Left colon (tissue), 2 donors: ENCODE measurements at places on chromosomes 7 and 10. TPM values are rescaled to one million over a fixed set of nuclear protein-coding genes. Genes with fewer than 3 reads are reported as not detected.

LEP gene
- not detected for total RNA-seq

DNA sequence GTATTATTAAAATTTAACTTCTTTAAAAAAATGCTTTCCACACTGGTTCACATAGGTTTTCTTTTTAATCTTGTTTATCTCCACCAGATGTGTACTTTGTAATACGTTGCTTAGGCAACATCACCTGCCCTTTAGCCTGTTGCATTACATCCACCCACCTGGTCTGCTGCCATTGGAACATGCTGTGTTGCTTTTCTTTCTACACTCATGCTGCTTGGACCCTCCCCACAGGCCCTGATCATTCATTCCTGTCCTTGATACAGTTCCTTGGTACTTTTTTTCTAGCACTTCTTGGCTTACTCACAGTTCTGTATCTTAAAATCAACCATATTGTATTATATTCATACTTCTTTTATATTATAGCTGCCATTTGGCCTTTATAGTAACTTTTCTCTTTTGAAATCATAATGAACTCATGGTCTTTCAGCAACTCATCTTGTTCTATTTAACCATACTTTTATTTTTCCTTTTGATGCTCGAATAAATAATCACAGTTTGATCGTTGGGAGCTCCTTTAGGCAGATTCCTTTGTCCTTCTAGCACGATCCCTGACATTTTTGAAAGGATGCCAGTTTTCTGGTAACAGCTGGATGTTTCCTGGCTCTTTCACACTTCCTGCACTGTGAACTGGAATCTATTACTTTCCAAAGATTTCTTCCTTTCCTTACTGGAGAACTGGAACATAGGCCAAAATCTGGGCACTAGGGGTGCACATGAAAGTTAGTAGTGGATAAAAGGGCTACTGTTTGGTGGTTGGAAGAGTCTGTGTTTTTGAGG is 125.1 kb downstream of the CDK14 start:
- DNase-seq, result peak; percentile 49

GRCh38 chr7:131652934-131653333 is 96.5 kb upstream of the PODXL start:
- DNase-seq, result no peak

GRCh38 chr7:16178092-16178491 is 243.2 kb downstream of the CRPPA start:
- DNase-seq, result no peak

DDX56 gene
- 36.5 TPM for total RNA-seq

- DNase-seq, result no peak
Observed at GRCh38 chr10:88271761-88272543, 311.2 kb downstream of the RNLS start.

GRCh38 chr10:78351283-78351682 is 317.6 kb downstream of the RPS24 start:
- peak; percentile 2 for DNase-seq

SRGN gene
- total RNA-seq, result 38.0 TPM

GRCh38 chr10:123991611-123992570 is 100.3 kb upstream of the CPXM2 start:
- DNase-seq, result no peak

CELF2 gene
- total RNA-seq, result 33.7 TPM

HTR7 gene
- 0.61 TPM for total RNA-seq

SKIDA1 gene
- total RNA-seq, result not detected

YKT6 gene
- total RNA-seq, result 86.9 TPM

DNA sequence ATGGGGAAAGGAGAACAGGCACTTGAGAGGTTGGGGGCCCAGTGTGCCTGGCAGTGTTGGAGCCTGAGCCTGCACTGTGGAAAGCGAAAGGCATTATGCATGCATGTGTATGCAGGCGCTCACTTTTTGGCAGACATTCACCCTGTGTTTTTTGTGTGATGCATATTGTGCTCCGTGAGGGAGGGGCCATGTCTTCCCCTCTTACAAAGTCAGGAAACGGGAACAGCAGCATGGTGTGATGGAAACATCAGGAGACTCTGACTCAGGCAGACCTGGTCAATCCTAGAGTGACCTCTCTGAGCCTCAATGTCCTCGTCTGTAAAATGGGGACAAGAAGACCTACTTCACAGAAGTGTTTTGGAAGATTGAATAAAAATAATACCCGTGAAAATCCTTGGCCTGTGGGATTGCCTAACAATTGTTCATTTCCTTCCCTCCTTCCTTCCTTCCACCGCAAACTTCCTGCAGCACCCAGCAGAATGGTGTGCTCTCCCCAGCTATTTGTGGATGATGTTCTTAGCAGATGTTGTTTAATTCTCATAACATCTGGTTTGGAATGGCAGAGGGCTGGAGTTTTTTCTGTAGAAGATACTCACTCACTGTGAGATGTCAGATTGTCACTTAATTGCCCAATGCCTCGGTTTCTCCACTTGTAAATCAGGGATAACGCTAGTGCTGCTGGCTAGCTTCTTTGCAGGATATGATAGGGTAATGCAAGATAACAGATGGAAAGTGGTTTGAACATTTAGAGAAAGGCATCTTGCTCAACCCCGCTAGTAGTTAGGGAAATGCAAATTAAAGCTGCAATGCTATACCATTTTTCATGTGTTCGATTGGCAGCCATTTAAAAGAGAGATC is 39.8 kb downstream of the CDH23 start:
- no peak for DNase-seq

ZNF425 gene
- 1.2 TPM for total RNA-seq

DNA sequence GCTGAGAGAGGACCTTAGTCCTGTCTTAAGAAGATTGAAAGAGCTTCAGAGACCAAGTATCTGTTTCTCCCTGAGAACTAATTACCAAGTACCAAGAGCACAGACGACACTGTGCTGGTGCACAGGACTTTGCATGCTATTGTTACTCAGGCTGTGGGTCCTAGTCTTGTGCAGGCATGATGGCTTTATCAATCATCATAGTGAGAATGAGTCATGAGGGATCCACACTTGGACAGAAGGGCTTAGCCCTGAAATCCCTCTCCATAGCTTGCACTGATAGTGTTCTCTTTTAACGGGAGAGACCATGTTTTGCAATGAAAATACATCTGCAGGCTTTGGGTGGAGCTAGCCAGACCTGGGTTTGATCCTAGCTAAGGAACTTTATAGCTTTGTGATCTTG is 93.3 kb downstream of the SORCS3 start:
- no peak for DNase-seq

RNF32 gene
- total RNA-seq, result 3.6 TPM

DNA sequence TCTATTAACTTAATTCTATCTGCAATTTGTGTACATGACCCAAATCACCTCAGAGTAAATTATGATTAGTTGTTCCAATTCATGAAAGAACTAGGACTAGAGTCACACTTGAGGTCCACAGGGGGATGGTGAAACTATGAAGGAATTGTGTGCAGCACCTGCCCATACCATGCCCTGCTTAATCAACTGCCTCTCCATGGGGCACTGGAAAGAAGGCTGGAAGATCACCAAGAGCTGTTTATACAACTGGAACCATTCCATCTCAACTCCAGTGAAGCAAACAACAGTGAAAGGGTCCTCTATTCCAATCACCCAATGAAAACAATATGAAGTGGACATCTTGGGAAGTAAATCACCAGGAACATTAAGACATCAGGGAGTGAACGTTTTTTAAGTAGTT is 98.7 kb upstream of the SEMA3D start:
- DNase-seq, result no peak

- no peak for DNase-seq
Observed at GRCh38 chr7:3300221-3300650, 816 bp upstream of the SDK1 start.

DNA sequence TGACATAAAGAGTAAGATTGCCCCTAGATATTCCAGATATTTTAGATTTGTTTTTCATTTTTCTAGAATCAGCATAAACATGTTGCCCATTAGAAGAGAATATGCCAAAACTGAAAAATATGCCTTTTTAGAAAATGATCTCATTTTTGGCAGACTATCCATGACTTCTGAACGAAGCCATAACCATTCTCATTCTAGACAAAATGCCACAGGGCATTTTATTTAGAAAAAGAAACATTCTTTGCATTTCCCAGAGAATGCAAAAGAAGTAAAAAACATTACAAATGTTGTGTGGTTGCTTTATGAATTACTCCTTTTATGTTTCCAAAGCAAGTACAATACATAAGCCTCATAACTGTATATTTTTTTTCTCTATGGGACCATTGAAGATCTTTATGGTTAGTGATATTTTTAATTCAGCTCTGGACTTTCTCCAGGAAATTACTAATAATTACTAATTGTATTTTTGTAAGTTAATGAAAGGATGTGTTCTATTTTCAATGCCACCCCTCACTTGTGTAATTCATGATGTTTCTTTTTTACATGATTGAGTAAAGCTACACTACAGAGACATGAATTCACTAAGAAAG is 109.6 kb upstream of the SEM1 start:
- DNase-seq, result no peak

DNA sequence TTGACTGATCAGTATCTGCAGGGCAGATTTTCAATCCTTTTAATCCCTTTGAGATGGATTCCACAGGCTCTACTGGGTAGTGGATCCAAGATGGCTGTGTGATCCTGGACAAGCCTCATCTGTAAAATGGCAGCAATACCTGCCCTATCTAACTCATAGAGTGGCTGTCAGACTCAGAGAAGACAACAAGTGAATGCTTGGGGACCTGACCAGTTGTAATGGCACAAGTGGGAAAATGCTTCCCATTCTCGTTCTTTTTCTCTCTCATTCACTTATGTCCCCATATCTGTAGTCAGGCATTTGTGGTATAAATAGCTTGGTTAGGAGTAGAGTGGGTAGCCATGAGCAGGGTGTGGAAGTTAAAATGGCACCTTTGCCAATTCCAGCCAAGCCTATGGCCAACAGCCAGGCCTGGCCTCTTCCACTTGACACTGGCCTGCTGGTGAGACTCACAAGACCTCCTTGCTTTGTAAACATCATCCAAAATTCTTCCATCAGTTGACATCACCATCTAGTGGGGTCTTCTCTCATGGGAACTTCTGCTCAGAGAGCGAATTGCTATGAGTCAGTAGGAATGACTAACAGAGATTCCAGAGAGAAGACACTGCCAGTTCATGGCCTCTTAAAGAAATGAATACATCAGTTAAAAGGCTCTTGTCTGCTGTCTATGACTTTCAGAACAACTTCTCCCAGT is 150.1 kb downstream of the PLPP4 start:
- no peak for DNase-seq

- DNase-seq, result no peak
Observed at GRCh38 chr10:118482393-118483331, 112.8 kb downstream of the PRLHR start.

- no peak for DNase-seq
Observed at GRCh38 chr10:129728905-129729795, 234.9 kb downstream of the EBF3 start.

- no peak for DNase-seq
Observed at GRCh38 chr7:18202315-18203045, 174.8 kb upstream of the PRPS1L1 start.

OR9A2 gene
- total RNA-seq, result not detected

- DNase-seq, result no peak
Observed at GRCh38 chr10:83656924-83657323, 482.4 kb upstream of the GHITM start.

NUP205 gene
- total RNA-seq, result 36.8 TPM

KCNH2 gene
- 10.4 TPM for total RNA-seq
